ENCODE measurements at places on chromosomes 1 and 21.

DNA sequence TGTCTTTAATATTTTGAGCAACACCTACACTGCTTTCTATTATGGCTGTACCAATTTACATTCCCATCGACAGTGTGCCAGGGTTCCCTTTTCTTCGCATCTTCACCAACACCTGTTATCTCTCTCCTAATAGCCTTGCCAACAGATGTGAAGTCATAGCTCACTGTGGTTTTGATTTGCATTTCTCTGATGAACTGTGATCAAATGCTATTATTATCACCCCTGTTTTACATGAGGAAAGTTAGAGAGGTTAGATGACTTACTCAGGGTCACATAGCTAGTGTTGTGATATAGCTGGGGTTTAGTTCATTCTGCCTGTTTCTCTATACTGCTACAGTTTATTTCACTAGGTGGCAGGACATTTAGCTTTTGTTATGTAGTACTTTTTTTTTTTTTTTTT is 204.1 kb downstream of the FMN2 start:
- DNase-seq = no peak

GRCh38 chr1:31399976-31400375 is 13.0 kb upstream of the SERINC2 start:
- no peak for DNase-seq

GRCh38 chr1:200099040-200099439 is 71.5 kb downstream of the NR5A2 start:
- no peak for DNase-seq

DNA sequence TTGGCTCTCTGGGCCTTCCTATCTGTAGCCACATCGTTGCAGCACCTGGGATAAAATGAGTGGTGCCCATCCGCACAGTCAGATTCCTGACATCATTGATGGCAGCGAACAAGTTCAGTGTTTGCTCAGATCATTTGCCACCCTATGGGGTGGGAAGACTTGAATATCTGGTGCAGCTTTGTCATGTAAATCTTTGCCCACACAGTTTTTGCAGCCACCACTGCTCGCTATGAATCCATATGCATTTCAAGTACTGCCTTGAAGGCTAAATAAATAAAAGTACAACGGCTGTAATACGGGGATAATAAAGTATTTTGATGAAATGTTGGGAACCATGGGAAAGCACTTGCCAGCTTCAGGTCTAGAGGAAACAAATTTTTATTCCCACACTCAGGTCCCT is 56.3 kb upstream of the COA6 start:
- DNase-seq = no peak

DNA sequence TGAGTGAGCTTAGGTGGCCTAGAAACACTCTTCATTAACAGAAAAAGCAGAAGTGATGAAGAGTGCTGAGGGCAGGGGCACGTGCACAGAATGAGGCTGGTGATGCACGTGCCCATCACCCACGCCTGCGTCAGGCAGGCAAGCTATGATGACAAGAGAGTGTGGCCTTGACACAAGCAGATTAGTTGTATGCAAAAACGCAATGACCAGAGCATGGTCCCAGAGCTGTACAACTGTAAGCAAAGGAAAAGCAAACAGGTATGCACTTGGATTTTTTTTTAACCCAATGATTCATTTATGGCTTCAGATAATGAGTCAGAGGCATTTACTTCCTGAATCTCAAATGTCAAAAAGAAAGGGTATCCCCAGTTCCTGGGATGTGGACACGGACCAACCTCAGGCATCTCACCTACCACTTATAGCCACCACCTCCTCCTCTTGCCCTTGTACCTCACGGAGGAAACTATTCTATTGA is 9.1 kb upstream of the TMEM61 start:
- DNase-seq = no peak

DNA sequence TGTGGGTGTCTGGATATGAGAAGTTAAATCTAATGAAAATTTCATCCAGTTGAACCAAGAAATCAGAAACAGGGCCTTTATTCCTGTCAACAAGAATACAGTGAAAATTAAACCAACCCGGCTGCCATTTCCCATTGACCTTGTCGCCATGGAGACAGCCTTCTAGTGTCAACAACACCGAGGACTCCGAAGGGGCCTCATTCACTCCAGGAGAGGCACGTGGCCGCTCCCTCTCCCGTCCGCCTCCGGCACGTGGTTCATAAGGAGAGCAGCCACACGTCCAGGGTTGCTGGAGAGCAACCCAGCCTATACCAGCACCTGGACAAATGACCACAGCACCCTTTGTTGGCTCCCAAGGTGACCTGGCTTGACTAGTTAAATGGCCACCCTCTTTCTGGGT is 120.3 kb upstream of the VAMP3 start:
- no peak for DNase-seq

GRCh38 chr1:151563376-151563775 is 23.3 kb downstream of the TUFT1 start:
- no peak for DNase-seq

- DNase-seq = no peak
These were observed 89.4 kb downstream of the SDCCAG8 start for GRCh38 chr1:243345205-243345604.

Measured in CD4-positive, alpha-beta T cell treated with Interleukin-15 for 4 hours (primary cell).